ENCODE measurements at places on chromosomes 7 and 10.

GRCh38 chr10:50585921-50586739, 37.6 kb downstream of the SGMS1 start:
- no peak for DNase-seq

DNA sequence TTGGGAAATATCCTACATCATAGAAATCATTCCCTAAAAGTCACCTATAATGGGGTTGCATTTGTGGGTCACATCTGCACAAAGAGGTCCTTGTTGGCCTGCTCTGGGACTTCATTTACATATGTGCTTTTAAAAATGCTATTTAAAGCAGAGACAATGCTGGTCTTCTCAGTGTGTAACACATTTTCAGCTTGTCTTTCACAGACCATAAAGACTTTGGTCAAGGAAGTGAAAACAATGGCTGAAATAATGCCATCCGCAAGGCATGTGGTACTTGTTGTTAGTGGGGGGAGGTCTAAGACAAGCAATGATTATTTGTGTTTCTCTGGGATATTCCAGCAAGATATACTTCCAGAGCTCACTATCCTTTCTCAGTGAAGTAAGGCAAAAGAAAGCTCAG, 84.6 kb upstream of the PDLIM1 start:
- DNase-seq, result no peak

DNA sequence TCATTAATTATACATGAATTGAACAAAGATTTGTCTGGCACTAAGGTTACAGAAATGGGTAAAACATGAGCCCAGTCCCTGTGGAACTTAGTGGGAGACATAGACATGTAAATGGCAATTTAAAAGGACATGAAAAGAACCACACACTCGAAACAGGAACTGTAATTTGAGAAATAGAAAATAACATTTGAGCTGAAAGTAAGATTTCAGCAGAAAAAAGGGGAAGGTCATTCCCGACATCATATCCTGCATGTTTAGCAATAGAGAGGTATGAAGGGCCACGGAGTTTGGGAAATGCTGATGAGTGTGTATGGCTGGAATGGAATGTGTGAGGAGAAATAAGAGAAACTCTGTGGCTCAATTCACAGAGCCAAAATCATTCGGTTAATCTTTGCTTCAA, 175.4 kb upstream of the AHR start:
- no peak for DNase-seq

- no peak for DNase-seq
Measured at GRCh38 chr10:92024700-92025099, 101.1 kb downstream of the BTAF1 start.

DNA sequence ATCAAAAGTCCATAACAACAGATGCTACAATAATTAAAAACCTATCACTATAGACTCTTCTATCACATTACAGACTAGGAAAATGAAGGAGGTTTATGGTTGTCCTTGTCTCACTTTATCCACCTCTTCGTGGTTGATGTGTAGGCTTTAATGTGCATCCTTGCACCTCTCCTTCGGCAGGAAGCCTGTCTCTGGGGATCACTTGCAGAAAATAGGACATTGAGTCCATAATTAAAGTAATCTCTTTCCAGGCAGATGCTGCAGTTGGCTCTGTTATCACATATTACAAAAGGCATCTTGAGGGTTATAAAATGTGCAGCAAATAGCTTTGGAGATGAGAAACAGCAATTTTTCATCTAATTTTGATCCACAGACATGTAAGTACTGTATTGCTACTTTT, 168.4 kb downstream of the RELN start:
- DNase-seq, result no peak

DNA sequence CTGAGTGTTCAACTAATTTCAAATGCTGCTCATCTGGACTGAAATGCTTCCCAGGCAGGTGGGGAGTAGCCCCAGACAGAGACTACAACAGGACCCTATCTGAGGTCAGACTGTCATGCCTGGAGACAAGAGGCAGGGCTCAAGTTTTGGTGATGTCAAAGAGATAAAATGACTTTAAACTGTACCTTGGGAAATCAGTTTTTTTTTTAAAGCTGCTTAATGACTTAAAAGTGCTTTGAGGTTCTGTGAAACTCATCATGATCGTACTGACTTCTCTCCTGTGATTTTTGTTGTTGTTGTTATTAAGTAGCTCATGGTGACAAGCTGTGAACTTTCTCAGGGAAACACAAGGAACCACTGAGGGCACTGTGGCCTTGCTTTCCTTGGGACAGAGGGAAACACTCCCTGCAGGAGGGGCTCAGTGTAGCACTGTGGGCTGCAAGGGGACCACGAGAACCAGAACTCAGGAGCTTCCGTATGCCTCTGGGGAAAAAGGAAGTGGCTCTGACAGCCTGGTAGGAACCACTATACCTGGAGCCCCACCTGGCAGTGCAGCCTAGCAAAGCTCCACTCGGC, 9.5 kb downstream of the HIPK2 start:
- no peak for DNase-seq

GRCh38 chr7:79531905-79532664, 78.6 kb upstream of the MAGI2 start:
- no peak for DNase-seq

Measured in CD4-positive, alpha-beta T cell treated with Interleukin-12 subunit alpha and Interleukin-12 subunit beta, for 1 hour (primary cell).